ENCODE measurements at places on chromosomes 5 and 9. TPM values are rescaled to one million over a fixed set of nuclear protein-coding genes. Genes with fewer than 3 reads are reported as not detected.

DNA sequence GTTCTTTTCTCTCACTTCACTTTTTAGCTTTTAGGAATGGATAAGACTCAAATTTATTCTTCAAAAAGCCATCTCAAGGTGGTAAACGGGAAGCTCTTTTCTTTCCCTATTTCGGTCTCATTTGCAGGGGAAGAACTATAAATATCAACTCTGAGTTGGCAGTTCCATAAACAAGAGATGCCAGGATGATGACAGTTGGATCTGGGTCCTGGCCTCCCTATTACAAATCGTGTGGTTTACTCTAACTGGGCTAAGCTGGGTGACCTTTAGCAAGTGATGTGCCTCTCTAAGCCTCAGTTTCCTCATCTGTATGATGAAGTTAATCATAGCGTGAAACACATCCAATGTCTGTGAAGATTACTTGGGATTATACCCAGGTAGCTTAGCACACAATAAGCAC lies 44.2 kb downstream of the TLE4 start:
- no peak for DNase-seq

DNA sequence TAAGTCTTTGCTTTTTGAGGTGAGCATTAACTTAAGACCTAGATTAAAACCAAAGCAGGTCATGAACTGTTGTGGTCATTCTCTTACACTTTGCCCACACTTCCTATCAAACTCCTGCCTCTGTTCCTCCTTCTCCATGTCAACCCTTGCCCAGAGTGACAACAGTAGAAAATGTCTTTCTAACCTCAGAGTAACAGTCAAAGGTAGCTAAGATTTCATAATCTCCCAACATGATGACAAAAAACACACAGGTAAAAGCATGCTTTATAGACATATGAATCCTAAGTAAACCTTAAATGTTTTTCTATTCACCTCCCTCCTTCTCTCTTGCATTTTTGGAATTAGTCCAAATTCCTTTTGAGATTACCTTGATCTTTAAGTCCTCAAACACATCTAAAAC lies 422.3 kb downstream of the SPATA31D1 start:
- no peak for DNase-seq

DNA sequence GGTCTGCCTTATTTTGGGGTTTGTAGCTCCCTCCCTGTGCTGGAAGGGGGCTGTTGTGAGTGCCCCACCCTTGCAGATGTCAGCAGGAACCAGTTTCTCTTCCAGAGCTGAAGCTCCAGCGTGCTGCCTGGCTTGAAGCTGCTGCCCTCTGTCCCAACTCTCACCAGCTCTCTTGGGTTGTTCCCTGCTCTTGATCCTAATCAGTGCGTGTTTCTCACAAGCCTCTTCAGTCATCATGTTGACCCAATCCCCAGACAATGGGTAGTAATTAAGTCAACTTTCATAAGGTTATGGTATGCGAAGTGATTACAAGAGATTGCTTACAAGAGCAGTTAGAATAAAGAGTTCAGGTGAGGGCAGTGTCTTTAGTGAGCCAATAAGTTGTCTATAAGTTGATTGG lies 57.0 kb downstream of the PDE8B start:
- no peak for DNase-seq

GRCh38 chr9:124010303-124010664 lies 1.3 kb upstream of the LHX2 start:
- no peak for DNase-seq

DNA sequence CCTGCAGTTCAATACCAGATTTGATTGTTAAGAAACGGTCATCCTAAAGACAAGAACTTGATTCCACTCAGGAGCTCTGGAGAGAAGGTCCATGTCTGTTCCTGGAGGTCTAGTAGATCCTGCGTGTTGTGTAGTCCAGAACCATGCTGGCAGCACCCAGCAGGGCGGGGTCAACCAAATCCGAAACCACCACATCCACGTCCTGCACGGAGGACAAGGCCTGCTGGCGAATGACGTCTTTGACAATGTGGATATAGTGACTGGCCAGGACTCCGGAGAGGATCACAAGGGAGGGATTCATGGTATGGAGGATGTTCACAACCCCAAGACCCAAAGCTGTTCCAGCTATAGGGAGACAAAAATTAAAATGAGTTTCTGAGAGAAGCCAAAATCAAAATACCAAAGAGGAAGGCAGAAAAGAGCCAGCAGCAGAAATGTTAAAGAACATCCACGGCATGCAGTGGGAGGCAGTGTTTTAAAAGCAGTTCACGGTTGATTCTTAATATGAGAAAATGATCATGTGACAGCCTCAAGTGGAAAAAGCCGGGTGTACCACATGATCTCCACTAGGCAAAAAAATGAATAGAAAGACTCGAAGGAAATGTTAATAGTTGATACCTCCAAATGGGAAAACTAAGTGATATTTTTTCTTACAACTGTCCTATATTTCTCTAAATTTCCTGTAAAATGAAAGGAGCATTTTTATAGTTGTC lies 26.7 kb downstream of the CLTA start:
- DNase-seq, result no peak

DNA sequence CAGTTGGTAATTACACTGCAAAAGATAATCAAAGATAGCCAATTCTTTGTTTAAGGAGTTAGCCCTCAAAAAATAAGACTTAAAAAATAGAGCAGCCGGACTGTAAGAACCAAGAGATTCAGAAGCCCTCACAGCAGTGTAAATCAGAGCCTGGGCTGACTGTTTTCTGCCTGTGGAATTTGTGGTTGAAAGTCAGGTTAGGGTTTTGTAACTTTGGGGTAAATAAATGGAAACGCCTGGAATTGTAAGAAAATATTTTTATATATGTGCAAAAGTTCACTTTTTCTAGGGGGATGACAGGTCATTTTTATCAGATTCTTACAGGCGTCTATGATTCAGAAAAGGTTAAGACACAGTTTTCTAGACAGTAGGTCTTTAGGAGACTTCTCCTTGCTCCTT lies 35.6 kb downstream of the KLHL3 start:
- DNase-seq, result no peak

Gene ARL14EPL
- total RNA-seq, result not detected

- no peak for DNase-seq
These were observed 102.0 kb upstream of the SMC5 start for GRCh38 chr9:70156729-70157128.
